ENCODE measurements at places on chromosomes 2 and 18. TPM values are rescaled to one million over a fixed set of nuclear protein-coding genes. Genes with fewer than 3 reads are reported as not detected.

OXER1 gene
- under 0.01 TPM for total RNA-seq

ALKAL2 gene
- total RNA-seq, result not detected

PJVK gene
- 0.84 TPM for total RNA-seq

CPLX4 gene
- not detected for total RNA-seq

RAB6C gene
- not detected for total RNA-seq

GREB1L gene
- total RNA-seq, result 0.30 TPM

RRM2 gene
- 186 TPM for total RNA-seq

NPHP1 gene
- 8.4 TPM for total RNA-seq

FEV gene
- not detected for total RNA-seq

MALL gene
- total RNA-seq, result 6.7 TPM

PPP1R1C gene
- 0.15 TPM for total RNA-seq

MAP3K20 gene
- total RNA-seq, result 29.0 TPM

ZNF385B gene
- not detected for total RNA-seq

TMEM163 gene
- total RNA-seq, result not detected

IL37 gene
- not detected for total RNA-seq

NDC80 gene
- 33.0 TPM for total RNA-seq

ALK gene
- total RNA-seq, result not detected

DSC2 gene
- total RNA-seq, result not detected

AMMECR1L gene
- 6.1 TPM for total RNA-seq

KRTCAP3 gene
- total RNA-seq, result not detected
